ENCODE measurements at places on chromosomes 3 and 15.

- no peak for DNase-seq
These were observed 27.0 kb downstream of the ALDH1A2 start for GRCh38 chr15:58038426-58039078.

GRCh38 chr3:178083906-178084866, 452.1 kb upstream of the KCNMB2 start:
- peak; percentile 45 for DNase-seq

GRCh38 chr15:56866803-56867202, 51.6 kb upstream of the TCF12 start:
- no peak for DNase-seq

GRCh38 chr3:196985298-196985697, 16.7 kb upstream of the PIGZ start:
- DNase-seq: no peak

DNA sequence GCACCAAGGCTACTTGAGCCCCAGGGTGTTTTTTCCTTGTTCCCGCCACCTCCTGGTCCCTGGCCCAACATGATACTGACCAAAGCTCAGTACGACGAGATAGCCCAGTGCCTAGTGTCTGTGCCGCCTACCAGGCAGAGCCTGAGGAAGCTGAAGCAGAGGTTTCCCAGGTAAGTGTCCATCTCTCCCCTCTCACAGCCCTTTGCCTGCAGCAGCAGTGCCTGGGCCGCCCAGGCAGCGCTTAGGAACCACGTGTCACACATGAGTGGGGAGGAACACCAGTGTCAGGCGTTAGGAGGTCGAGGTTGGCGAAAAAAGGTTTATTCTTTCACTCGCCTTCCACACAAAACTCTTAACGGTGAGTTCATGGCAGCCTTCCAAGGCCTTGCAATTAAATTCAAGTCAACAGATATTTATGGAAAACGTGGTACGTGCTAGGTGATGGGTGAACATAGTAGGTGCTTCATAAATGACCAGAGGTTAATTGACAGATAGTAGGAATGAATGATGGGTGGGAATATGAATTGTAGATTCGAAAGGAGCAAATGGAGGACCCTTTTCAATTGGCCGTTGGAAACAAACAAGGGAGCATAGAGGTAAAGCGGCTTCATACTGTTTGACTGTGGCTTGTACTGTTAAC, 486 bp downstream of the CDIN1 start:
- DNase-seq: peak; percentile 10

DNA sequence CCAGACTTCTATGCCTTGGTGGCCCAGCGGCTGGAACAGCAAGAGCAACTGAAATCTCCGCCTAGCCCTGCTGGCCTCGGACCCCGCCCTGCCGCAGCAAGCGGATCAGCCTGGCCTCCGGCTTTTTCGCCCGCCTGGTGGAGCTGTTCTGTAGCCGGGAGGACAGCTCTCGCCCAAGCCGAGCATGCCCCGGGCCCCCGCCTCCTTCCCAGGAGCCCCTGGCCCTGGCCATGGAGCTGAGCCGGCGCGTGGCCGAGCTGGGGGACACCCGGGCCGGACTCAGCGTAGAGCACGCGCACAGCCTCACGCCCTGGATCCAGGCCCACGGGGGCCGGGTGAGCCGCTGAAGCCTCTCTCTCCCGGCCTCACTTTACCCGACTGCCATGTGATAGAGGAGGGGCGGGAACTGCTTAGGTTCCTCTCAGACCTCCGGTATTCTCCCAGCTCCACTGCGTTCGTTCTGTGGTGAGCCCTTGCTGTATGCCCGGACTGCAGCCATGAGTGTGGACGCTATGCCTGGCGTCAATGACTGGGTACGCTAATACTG, 24.1 kb upstream of the MRPL3 start:
- DNase-seq: no peak

- DNase-seq: no peak
These were observed 34.5 kb upstream of the MAP3K13 start for GRCh38 chr3:185328324-185329004.

GRCh38 chr3:106824856-106825255, 552.4 kb upstream of the CCDC54 start:
- no peak for DNase-seq

DNA sequence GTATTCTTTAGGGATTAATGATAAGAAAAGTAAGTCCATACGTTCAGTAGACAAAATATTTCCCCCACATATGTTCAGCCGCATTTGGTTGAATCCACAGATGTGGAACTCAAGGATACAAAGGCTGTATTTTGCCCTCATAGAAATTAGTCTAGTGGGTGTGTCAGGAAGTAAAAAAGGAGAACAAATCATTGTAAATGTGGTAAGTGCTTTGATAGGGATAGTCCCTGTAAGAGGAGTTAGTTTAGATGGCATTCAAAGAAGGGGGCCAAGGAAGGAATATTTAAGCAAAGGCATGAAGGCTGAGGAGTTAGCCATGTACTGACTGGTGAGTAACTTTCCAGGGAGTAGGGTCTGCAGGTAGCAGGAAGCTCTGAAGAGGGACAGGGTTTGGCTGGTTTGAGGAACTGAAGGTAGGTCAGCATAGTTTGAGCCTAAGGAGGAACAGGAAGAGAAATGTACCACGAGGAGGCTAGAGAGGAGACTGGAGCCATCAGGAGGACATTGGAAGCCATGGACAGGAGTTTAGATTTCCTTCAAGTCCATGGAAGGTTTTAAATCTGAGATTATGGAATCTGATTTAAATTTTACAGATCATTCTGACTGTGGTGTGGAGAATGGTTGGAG, 98.8 kb downstream of the MME start:
- DNase-seq: no peak

GRCh38 chr15:100880139-100880896, 687 bp downstream of the ALDH1A3 start:
- no peak for DNase-seq

- no peak for DNase-seq
These were observed 35.5 kb downstream of the FAH start for GRCh38 chr15:80188251-80188650.

- DNase-seq: no peak
These were observed 597.2 kb upstream of the ADAMTS9 start for GRCh38 chr3:65284961-65285360.

GRCh38 chr3:58071480-58071971, 63.3 kb downstream of the FLNB start:
- DNase-seq: no peak

GRCh38 chr3:185896636-185897035, 41.2 kb downstream of the TRA2B start:
- no peak for DNase-seq

- no peak for DNase-seq
These were observed 10.4 kb downstream of the NSMCE3 start for GRCh38 chr15:29259233-29259632.
